HFFc6 (cell line): ENCODE measurements at places on chromosomes 4 and X.
A peak's percentile ranks its signal among the peaks of the same experiment; 100 is the strongest.

- no peak for DNase-seq
These were observed 854.4 kb upstream of the AGA start for GRCh38 chr4:178296669-178297068.

DNA sequence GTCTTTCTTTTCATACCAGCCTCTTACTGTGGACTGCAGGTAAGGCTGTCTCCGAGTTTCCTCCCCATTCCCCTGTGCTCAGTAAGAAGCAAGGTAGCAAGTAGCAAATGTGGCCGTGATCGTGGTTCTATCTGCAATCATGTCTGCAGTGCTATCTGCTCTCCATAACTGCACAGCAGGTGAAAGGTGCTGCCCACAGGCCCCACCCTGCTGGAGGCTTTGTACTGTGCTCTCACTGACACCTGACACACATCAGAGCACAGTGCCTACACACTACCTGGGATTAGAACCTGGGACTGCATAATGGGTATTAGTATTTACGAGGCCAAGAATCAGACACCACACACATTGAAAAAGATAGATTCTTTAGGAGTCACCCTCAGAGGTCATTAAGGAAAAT is 15.3 kb downstream of the PGRMC1 start:
- DNase-seq, result no peak

DNA sequence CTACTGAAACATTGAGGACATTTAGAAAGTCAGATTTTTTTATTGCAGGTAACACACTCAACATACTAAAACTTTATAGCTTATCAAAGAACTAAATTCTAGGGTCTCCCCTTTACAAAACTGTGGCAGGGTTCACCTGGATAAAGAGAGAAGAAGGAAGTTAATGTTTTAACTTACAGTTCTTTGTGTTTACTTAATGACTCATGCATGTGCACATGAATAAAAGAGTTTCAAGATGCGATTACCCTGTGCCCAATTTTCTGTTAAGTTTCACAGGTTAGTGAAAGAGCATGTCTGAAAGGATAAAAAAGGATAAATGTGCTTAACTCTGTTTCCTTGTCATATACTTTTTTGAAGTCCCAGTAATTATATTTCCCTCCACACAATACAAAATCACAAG is 16.8 kb downstream of the DCAF8L1 start:
- DNase-seq, result no peak

DNA sequence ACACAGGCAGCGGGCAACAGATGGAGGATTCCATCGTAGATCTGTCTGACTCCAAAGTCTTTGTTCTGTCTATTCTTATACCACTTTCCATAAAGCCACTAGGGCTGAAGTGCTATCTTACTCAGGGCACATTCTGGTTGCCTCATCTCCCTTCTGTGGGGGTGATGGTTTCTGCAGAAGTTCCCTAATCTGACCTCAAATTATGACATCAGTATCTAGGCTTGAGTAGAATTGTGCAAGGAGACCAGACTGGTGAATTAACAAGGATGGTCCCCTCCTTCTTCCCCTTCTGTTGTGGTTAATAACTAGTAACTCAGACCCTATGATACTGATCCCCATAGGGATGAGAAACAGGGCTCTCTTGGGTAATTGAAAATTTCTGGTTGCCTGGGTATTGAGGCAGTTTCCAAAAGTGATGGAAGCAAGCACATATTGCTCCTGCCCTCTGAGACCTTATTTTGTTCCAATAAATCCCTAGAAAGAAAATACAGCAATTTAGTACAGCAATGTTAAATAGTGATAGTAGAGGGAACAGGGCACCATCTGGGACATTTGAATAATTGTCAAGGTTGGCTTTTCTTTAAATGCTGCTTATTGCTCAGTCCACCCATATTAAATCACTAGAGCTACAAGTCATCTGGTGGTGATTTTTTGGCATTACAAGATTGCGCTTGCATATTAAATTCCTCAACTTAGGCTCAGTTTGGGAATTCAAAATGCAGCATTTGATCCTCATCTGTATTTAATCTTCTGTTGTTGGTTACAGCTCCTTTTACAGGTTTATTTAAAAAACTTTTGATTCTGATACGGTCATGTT is 57.3 kb upstream of the AP1S2 start:
- DNase-seq, result no peak

- DNase-seq, result no peak
These were observed 419.6 kb upstream of the LCORL start for GRCh38 chr4:18441203-18441590.

GRCh38 chrX:30246769-30247489 is at the start of gene MAGEB1:
Gene MAGEB1, plus strand, starts transcription at chrX:30247146. Its CDS starts 3,348 bp downstream, at chrX:30250494.
- DNase-seq, result no peak

DNA sequence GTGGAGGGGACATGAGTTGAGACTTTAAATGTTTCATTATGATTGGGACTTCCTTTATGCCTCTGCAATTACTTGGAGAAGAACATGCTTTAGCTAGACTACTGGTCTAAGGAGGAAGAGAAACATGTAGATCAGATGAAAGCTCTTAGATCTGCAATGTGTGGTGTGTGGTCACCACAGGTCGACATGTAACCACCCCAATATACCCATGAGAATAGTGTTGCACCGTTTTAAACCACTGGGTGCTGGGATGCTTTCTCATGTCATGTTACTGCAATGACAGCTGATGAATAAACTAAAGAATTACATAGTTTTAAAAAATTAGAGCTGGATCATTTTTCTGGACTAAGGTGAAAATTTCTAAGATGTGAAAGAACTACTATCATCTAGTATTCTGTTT is 1039.7 kb downstream of the RAPGEF2 start:
- no peak for DNase-seq

DNA sequence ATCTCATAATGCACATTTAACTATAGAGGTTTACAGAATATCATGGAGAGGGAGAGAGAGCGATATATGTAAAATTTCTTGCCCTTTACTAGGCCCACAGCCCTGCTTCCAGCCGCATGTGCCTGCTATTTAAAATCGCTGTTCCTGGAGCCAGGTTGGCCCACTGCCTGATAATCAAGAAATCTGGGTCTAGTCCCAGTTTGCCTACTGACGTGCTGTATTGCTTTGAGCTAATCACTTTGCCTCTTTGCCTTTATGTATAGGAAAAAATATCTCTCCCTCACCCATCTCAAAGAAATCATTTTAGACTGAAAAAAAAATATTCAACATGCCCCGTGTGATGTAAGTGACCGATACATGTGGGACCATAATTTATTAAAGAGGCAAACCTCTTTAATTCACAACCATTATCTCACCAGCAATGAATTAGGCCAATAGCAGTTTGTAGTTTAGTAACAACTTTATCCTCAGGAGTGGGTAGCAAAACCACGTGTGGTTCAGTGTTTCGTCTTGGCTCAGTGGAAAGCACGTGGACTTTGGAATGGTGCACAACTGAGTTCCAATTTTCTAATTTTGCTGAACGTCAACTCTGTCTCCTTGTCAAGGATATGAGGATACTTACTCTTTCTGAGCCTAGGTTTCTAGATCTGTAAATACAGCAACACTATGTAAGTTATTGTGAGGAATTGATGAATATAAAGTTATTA is 62.6 kb downstream of the GRXCR1 start:
- DNase-seq, result no peak

DNA sequence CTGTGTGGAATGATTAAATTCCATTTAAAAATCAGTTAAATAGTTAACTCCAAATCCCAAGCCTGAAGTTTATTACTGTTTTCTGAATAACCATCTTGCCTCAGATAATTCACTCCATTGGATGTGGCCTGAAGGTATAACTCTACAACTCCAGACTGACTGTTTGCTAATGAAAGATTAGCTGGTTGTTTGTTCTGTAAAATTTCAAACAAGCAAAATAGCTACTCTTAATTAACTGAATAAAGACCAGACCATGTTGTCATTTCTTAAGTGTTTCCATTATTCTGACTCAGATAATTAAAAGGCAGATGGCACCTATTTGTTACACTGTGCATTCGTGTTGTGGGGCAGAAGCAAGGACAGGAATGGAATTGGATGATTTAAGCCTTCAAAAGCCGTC is 78.5 kb upstream of the DDIT4L start:
- DNase-seq, result no peak

DNA sequence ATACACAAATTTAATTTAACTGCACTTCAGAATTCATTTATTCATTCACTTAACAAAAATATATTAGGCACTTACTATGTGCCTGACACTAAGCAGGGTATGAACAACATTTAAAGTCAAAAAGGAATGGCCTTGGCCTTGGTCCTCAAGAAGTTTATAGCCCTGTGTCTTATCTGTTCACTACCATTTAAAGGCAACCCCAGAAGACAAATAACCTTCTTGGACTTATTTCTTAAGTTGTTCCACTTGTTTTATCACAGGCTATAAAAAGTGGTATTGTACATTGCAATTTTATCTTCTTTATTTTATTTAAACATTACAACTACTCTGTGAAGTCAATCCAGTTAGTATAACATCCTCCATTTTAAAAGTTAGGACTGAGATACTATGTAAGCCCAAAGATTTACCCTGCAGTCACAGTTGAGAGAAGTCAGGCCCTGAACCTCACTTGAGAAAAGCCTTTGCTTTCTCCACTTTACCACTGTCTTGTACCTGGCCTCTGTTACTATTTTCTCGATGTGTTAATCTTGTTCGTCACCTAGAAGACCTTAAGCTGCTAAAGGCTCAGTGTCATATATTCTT is 305.6 kb upstream of the DIPK2B start:
- DNase-seq, result no peak

DNA sequence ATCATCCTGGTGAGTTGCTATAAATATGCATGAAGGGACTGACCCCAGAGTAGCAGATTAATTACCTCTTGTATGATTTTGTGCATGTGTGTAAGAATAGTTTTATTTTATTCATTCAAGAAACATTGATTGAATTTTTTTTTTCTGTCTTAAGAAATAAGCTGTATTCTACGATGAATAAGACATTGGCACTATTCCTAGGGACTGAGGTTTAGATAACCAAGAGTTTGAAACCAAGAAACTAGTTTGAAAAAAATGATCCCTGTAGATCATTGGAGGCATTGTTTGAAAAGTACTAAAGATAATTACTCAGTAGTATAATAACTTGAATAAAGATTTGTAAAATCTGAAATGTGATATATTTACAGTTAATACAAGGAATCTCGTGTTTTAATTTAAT is 1086.9 kb downstream of the PCDH7 start:
- no peak for DNase-seq

- no peak for DNase-seq
These were observed 424.8 kb upstream of the MAD2L1 start for GRCh38 chr4:120491481-120491880.

DNA sequence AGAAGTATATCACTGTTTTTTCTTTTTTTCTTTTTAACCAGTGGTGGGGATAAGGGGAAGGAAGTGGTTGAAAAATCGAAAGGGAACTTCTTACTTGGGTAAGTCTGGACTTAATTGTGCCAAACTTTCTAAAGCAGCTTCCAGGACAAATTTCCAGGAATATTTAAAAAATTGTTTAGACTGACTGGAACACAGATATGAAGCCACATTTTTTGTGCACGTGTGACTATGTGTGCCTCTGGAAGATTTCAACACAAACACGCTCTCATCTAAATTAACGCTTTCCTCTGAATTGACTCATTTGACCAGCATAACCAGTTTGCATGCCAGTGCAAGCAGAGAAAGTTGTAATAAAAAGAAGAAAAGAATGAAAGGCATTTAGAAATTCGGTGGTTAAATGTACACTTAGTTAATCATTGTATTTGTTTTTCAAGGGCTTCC is 18.8 kb upstream of the YTHDC1 start:
- peak; percentile 83 for DNase-seq

DNA sequence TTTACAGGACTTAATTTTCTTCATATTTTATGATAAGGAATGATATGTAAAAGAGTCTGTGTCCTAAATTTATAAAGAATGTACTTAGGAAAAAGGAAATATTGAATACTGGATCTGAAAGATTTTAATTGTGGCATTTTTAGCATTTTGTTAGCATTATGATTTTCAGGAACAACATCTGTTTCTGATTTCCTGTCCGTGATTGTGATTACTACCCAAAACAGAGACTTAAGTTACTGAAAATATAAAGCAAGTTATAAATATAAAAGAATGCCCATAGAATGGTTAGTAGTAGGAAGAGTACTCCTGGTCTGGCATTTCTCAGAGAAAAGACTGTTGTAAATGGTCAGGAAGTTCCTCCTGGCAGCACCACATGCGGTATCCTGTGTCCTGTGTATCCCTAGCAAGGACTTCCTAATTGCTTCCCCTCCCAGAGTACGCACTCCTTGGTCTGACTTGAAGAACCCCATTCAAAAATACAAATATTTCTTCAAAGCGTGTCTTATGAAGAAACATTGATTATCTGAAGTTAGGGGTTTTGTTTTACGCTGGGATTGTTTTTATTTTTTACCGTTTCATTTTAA is 88.9 kb downstream of the RS1 start:
- no peak for DNase-seq

- peak; percentile 12 for DNase-seq
These were observed 34.3 kb downstream of the NLGN3 start for GRCh38 chrX:71178908-71179307.

GRCh38 chrX:135985157-135985972 is at the start of gene SLC9A6:
Gene SLC9A6, plus strand, starts transcription at chrX:135985435. Its CDS starts 224 bp downstream, at chrX:135985659.
- DNase-seq, result peak; percentile 2

DNA sequence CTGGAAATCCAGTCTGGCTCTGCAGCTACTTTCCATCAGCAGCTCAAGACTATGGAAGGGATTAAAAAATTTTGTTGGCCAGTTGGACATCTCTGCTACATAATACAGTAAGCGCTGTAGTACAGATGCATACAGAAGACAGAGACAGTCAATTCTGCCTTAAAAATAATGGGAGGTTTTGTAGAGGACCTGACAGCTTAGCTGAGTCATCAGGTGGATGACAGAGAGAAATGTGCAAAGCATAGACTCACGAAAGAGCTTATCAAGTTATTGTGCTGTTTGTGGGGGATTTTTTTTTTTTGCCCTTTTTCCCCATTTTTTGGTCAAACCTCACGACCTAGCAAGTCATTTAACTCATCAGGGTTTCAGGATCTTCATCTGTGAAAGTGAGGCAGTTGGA is 149.0 kb upstream of the SCML1 start:
- no peak for DNase-seq

GRCh38 chr4:168440442-168441264 is 39.6 kb downstream of the DDX60L start:
- peak; percentile 32 for DNase-seq

DNA sequence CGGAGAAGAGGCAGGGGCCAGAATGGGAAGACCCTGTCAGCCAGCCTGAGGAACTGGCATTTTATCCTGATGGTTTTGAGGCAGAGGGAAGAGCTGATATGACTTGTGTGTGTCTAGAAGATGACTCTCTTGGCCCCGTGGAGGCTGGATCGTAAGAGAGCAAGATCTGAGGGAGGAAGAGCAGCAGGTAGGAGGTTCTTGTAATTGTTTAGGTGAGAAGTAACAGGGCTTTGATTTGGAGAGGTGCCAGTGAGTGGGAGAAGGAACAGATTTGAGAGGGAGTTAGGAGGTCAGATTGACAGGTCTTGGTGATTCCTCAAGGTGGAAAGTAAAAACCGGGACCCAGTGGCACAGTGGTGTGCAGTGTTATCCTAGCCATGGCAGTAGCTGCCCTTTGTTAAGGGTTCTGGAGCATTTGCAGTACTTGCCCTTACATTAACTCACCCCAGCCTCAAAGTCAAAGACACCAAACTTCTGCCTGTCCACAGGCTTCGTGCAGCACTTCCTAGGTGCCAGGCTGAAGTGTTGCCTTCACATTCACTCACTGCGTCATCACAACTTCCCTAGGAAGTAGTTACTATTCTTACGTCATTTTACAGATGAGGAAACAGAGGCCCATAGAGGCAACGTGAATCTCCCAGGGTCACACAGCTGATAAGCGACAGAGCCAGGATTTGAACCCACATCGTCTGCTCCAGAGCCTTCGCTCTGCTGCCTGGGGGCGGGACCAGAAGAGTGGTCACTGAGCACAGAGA is 23.7 kb downstream of the RTL5 start:
- DNase-seq, result no peak
